Immature natural killer cell (primary cell): ENCODE measurements at places on chromosomes 11 and 22.

DNA sequence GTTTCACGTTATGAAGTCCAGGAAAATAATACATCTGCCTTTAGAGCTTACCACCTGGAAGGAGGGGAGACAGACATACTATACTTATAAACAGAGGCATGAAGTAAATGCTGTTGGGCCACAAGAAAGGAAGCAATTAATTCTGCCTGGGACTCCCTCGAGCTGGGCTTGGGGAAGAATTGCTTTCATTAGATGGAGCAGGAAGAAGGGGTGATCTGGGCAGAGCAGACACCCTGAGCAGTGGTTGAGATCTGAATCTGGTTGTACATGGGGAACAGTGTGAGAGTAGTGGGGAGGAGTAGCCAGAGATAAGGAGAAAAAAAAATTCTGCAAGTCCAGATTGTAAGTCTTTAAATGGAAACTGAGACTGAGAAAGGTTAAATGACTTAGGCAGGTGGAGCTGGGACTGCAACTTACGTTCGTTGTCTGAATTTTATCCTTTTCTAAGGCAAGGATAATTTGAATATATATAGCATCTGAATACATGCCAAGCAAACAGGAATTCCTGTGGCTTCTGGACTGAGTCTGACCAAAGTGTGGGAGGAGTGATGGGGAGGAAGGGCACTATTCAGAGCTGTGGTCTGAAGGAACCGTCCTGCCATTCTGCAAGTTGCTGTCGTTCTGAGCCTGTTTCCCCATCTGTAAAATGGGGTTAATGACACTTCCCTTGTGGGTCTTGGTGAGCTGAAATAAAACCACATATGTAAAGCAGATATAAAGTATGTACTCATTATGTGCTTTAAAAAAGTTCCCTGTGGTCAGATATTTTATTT, 7.9 kb downstream of the NCAM1 start:
- peak; percentile 48 for DNase-seq
- no peaks in the 10 kb centered on the region for H3K27me3 ChIP-seq
- peak overlapping the region; percentile 74 for H3K4me3 ChIP-seq
- peak overlapping the region; percentile 64 for H3K27ac ChIP-seq
- peaks cover 37% of the 10 kb centered on the region for H3K4me1 ChIP-seq

GRCh38 chr22:36510966-36511881, 4.4 kb upstream of the FOXRED2 start:
- H3K27me3 ChIP-seq = peaks cover 4% of the 10 kb centered on the region
- no peak for DNase-seq
- peaks cover 43% of the 10 kb centered on the region for H3K36me3 ChIP-seq
- H3K4me3 ChIP-seq = no peak overlapping the region
- peaks cover 12% of the 10 kb centered on the region for H3K4me1 ChIP-seq

- no peak overlapping the region for H3K4me3 ChIP-seq
- H3K27ac ChIP-seq = no peak overlapping the region
- peaks cover 27% of the 10 kb centered on the region for H3K4me1 ChIP-seq
- H3K36me3 ChIP-seq = no peaks in the 10 kb centered on the region
- H3K27me3 ChIP-seq = peaks cover 33% of the 10 kb centered on the region
These were observed 2.1 kb downstream of the NRIP3 start for GRCh38 chr11:9001736-9002135.

DNA sequence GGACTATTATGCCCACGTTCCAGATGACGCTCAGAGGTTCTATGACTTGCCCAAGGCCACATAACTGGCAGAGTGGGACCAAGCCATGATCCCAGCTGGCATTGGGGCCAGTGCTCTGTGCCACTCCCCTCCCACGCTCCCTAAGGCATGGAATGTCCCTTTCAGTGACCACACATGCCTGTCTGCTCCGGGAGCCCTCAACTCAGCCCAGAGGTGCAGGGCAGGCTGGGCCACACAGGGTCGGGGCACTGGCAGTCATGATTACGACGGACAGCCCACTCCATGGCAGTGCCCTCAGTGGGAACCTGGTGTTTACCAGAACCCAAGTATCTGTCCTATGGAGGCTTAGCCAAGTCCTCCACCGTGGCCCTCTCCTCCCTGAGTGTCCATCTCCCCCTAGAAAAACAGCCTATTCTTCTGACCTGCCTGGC, 10.0 kb downstream of the RHBDD3 start:
- no peak overlapping the region for H3K4me3 ChIP-seq
- no peaks in the 10 kb centered on the region for H3K36me3 ChIP-seq
- no peak for DNase-seq
- H3K27me3 ChIP-seq = no peaks in the 10 kb centered on the region
- H3K27ac ChIP-seq = no peak overlapping the region
- H3K4me1 ChIP-seq = no peaks in the 10 kb centered on the region

- H3K36me3 ChIP-seq = no peaks in the 10 kb centered on the region
- DNase-seq = no peak
These were observed 81.5 kb upstream of the CLDN5 start for GRCh38 chr22:19605508-19606331.
